ENCODE measurements at places on chromosomes 7 and 10.

- no peak for DNase-seq
Measured at GRCh38 chr10:29734640-29734961, 99.8 kb upstream of the SVIL start.

DNA sequence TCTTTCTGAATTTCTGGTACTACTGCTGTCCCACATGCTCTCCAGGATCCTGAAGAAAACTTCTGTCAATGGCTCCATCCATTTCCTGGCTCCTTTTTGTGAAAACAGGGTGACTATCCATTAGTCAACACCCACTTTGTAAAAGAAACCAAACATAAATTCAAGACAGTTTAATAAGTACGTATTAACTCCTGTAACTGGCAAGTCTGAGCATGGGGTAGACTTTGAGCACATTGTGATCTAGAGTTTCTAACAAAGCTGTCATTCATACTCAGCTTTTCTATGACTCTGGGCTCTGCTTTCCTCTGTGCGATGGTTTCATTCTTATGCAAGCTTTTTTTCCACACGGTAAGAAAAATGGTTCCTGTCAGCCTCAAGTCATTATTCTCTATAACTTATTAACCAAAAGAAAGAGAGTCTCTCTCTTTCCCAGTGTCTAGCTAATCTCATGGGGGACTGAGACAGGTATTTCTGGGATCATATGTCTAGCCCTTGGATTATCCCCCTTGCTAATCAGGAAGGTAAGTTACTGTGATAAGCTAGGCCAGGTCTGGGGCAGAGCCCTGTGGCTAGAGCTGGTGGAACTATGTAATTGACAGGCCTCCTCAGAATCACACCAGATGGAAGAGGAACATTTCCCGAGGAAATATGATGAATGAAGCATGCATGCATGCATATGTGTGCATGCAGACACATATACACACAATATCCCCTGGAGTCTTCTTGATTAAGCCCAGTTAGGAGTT, 98.5 kb downstream of the GNAI1 start:
- no peak for DNase-seq

DNA sequence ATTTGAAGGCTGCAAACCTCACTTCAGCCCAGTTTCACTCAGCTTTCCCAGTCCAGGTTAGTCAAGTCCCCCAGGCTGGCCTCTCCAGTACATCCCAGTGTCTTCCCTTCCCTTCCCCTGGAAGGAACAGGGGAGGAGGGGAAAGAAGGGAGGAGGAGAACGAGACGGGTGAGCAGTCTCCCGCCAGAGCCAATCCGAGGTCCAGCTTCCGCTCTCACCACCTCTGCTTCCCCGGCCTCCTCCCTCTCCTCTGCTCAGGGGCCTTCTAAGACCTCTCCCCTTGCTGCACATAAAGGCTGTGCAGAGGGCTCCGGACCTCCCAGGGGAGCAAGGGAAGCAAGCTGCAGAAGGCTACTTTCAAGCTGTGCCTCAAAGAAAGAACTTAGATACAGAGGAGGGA, 4.1 kb downstream of the ATG9B start:
- DNase-seq, result no peak

- DNase-seq, result no peak
Measured at GRCh38 chr7:150731916-150732315, 5.3 kb upstream of the GIMAP5 start.

DNA sequence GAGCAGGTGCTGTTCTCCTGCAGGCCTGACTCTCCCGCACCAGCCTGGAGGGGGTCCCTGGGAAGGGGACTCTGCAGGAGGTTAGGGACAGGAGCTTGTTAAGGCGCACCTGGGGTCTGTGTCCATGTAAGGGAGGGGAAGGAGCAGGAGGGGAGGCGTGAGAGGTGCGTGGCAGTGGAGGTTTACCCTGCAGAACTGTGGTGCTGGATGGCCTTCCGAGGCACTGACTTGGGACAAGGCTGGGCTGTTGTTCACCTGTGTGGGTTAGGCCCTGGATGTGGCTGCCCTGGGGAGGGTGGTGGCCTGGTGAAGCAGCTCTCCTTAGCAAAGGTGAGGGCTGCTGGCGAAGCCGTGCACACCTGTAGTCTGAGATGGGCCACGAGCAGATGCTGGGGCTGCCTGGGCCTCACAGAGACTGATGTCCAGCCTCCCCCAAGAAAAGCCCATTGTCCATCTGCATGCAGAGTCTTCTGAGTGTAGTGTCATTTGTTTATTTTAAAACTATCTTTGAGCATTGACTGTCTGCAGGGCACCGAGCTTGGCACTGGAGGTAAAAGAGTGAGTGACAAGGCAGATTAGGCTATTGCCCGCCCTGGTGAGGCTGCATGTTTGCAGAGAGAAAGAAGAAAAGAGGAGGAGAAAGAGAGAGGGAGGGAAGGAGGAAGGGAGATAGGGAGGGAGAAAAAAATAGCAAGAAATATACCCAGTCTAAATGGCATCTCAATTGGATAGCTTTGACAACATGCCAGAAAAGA, 225.3 kb downstream of the GLRX3 start:
- no peak for DNase-seq

DNA sequence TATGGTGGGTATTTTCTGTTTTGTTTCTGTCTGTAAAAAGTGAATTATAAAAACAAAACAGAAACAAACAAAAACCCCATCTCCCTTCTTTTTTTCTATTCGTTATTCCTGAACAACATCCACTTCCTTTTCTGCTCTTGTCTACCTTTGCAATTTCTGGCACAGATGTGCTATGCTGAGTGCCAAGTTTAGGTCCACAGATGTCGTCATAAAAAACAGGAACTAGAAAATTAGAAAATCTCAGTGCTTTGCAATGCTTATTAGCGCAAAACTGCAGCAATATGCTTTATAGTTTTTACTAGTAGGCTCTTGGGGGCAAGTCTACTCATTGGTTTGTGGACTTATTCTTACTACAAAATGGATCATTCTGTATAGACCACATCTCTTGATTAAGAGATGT, 94.2 kb upstream of the PRKCQ start:
- DNase-seq, result no peak

DNA sequence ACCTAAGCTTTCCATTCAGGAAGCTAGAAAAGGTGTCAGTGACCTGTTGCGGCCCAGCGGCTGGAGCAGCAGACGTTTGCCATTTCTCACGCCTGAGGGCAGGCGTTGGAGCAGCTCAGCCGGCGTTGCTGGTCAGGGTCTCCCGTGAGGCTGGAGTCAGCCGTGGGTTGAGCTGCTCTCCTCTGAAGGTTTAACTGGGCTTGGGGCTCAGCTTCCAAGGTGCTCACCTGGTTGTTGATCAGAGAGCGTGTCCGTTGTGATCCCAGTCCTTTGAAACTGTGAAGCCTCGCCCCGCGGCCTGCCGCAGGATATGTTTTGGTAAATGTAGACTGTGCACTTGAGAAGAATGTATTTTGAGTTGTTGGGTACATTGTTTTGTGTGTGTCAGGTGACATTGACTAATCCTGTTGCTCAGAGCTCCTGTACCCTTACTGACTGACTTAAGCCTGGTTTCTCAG, 20.6 kb upstream of the PWWP2B start:
- DNase-seq, result no peak

GRCh38 chr7:98252425-98253054, 508 bp upstream of the TECPR1 start:
- no peak for DNase-seq

DNA sequence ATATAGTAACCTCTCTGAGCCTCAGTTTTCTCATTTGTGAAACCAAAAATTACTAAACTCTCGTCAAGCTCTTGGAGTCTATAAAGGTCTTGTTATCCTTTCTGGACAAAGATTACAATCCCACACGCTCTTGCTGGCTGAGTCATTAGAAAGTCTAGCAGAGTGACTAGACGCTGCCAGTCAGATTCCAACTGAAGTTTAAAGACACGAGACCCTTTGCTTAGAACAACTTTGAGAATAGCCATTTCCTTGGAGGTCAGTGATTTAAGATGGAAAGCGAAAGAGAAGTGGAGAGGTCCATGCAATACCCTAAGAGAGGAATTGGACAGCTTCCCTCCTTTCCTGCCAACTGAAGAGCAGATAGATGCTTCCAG, 119.5 kb downstream of the APBB1IP start:
- peak; percentile 24 for DNase-seq

DNA sequence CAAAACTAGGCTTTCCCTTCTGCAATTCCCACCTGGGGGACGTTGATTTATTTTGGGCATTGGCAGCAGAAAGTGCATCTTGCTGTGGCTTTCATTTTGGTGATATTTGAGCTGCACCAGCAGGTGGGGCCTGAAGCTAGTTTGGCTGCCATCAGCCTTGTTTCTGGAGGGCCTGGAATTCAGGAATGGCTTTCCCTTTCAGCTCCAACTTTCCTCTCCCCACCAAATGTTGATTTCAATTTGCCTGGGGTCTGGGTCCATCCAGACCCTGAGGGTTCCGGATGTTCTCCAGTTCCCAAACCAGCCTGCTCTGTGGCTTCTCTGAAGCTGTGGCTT, 640.4 kb downstream of the TYW1 start:
- no peak for DNase-seq

DNA sequence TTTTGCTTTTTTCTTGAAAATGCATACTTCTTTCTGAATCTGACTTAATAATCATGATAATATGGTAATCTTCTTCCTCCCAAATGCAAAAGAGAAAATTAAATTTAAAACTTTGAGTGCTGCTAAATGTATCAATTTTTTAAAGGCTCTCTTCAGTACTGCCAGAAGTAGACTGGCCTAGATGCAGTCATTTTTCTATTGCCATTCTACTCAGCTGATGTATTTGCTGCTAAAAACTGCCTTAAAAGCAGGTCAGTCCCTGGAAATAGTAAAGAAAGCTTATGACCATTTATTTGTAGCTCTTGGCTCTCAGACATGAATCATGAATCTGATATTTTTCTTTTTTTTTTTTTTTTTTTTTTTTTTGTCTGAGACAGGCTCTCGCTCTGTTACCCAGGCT, 28.5 kb downstream of the NAPEPLD start:
- DNase-seq, result no peak

DNA sequence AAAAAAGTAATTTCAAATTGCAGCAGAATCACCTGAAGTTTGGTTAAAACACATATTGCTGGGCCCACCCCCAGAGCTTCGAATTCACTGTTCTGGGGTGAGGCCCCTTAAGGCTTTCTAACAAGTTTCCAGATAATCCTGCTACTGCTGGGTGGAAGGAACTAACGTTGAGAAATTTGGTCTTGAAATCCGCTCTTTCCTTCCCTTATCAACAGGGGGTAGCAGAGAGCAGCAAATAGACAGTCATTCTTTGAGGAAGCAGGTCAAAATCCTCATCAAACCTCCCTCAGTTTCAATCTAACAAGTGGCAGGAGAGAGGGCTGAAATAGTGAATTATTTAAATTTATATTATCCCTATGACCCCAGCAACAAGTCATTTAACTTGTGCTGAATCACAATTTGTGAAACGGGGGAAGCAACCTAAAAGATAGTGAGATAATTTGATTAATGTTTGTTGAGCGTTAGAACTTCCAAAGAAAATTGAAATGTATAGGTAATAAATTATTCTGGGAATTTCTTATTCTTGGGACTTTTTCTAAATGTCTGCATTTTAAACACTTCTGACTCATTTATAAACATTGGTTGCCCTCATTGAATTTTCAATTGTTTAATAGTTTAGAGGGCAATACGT, 21.7 kb upstream of the MALSU1 start:
- DNase-seq, result peak; percentile 70

- DNase-seq, result no peak
Measured at GRCh38 chr7:106177300-106177690, 65.2 kb upstream of the SYPL1 start.

DNA sequence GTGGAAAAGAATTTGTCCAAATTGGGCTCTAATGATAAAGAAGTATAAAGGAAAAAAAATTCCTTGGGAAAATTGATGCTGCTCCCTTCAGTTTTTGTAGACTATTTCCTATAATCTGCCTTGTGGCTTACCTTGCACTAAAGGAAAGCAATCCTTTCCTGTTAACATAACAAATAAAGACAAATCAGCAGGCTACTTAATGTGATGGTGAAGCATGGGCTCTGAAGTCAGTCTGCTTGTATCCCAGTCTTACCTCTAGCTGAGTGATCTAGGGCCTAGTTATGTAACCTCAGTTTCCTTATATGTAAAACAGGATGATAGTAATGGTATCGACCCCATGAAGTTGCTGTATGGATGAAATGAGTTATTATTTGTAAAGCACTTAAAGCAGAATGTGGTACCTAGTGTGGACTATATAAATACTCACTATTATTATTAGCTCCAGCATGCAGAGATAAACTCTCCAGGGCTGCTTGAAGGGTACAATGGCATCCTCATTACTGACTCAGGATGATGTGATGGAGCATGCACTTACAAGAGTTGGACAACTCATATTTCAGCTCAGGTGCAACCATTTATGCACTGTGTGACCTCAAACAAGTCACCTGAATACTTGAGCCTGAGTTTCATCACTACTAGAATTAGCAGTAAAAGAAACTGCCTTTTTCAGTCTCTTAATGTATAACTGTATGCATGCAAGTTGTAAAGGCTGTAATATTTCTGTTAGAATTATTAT, 156.1 kb downstream of the DKK1 start:
- no peak for DNase-seq

GRCh38 chr7:77235276-77235675, 35.7 kb upstream of the FGL2 start:
- peak; percentile 50 for DNase-seq

- no peak for DNase-seq
Measured at GRCh38 chr10:48577158-48577557, 27.7 kb downstream of the ARHGAP22 start.

DNA sequence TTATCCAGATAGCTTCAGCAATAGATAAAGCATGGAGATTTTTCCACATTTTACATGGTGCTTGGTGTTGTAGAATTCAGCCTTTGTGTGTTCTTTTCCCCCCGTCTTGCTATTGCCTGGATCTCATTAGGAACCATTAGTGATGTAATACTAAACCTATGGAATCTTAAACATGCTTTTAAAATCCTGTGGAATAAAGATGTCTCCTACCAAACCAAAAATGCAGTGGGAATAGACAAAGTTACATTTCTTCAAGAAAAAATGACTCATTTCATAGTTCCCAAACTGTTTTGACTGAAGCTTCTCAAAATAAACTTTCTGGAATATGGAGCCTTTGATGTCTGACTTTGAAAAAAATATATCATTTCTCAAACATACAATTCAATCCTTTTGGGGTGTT, 44.0 kb downstream of the CALD1 start:
- DNase-seq, result peak; percentile 96

DNA sequence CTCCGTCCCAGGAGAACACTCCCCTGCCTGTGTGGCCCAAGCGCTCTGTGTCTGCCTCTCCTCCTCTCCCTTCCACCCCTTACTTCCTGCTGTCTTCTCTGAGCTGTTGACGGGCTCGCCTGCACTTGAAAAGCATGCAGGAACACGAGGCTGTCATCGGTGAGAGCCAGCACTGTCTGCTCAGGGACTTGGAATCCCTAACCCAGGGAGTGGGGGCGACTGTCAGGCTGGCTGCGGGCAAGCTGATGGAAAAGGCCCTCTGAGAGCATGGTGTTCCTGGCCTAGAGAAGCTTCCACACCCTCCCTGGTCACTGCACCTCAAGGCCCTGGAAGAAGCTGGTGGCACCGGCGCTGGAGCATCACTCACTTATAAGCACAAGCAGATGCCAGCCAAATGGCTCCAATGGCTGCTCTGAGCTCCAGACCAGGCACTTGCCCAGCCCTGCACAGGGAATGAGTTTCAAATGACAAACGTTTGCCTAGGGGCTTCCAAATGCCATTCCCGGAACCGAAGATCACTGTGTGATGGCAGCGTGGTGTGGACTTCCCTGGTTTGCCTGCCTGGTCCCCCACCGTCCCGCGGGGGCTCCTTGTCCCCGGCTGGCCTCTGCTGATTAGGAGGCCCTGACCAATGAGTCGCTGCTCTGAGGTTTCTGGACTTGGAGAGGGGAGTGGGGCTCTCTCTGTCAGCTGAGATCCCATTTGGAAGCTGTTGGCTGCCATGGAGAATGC, 56.7 kb upstream of the EBF3 start:
- peak; percentile 63 for DNase-seq

- DNase-seq, result no peak
Measured at GRCh38 chr7:25669281-25669781, 441.0 kb upstream of the NPVF start.

GRCh38 chr7:92753614-92754013, 82.8 kb downstream of the CDK6 start:
- no peak for DNase-seq
